Stimulated activated CD4-positive, alpha-beta T cell treated with anti-CD3 and anti-CD28 coated beads, Interleukin-4, amount 100 ng/mL, for 48 hours (primary cell): ENCODE measurements at places on chromosomes 3 and 15.

GRCh38 chr3:85481411-85482212, 522.8 kb downstream of the CADM2 start:
- no peak for DNase-seq

GRCh38 chr15:33865416-33865815, 102.9 kb upstream of the CHRM5 start:
- no peak for DNase-seq

- DNase-seq: no peak
These were observed 284.9 kb downstream of the UACA start for GRCh38 chr15:70478251-70478990.

GRCh38 chr15:63358241-63359029, 23.2 kb downstream of the CA12 start:
- DNase-seq: no peak

- no peak for DNase-seq
These were observed 75.9 kb downstream of the RAB7A start for GRCh38 chr3:128801779-128802380.

DNA sequence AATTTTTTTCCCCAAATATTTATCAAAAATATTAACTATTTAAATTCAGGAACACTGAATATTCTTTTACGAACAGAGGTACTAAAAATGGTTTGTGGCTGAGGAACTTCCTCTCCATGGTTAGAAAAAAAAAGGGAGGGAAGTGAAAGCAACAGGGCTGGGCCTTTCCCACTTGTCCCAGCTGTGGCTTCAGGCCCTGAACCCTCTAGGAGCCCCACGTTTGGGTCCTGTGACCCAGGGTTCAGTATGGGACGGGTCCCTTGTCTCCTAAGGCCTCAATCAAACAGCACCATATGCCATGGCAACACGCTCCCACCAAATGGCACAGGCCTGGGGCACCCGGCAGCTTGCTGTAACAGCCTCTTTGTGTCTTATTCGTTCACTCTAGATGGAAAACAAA, 32.4 kb downstream of the POC1A start:
- no peak for DNase-seq

GRCh38 chr3:57544181-57545125, at the start of gene DNAH12:
DNAH12 (minus strand) TSS chr3:57544344; CDS start chr3:57542870, 1,474 bp downstream.
- DNase-seq: no peak

GRCh38 chr3:126266291-126266840, 86.0 kb upstream of the ALDH1L1 start:
- no peak for DNase-seq

GRCh38 chr15:52011711-52012144, 7.3 kb upstream of the MAPK6 start:
- no peak for DNase-seq

GRCh38 chr3:156516961-156517360, 38.0 kb downstream of the SSR3 start:
- no peak for DNase-seq

DNA sequence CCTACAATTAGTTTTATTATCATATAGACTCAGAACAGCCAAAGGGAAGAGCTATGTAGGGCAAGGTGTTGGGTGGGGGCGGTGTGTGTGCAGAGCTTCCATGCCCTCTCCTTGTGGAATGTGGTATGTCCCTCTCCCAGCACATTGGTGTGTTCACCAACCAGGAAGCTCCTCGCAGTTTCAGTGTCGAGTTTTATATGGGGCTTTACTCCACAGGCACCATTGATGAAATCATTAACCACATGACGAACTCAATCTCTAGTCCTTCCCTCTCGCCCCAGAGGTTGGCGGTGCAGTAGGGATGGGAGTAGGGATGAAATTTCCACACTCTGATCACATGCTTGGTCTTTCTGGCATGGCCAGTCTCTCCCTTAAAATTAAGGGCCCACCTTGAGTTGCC, 13.6 kb upstream of the SRP14 start:
- DNase-seq: no peak

DNA sequence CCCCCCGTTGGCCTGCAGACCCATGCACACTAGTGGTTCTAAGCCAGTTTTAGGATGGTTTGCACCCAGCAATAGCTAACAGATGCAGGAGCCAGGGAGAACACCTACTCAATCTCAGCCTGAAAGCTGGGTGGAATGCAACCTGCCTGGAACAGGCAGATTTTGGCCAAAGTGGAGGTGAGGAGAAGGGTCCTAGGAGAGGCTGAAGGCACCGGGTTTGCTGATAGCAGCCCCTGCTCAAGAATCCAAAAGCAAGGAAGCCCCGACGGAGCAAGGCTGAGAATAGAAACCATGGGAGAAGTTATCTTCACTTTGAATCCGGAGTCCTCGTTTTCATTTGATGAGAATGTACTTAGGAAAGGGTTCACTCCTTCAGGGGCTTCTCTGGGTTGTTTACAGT, 9.9 kb downstream of the RRP9 start:
- no peak for DNase-seq

- DNase-seq: no peak
These were observed 12.3 kb upstream of the GFM1 start for GRCh38 chr3:158631981-158632380.

DNA sequence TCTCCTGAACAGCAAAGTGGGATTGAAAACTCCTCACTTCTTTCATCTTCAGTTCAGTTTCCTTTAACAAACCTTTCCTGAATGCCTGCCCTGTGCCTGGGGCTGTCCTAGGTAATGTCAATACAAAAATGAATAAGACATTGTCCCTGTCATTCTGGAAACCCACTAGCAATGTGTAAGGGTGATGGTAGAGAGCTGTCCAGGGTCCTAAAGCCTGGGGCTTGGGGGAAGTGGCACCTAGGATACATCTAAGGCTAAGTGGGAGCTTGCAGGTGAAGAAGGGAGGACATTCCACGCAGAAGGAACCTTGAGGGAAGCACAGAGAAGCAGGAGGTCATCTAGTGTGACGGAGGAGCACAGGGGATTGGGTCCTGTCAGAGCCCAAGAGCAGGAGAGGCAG, 212.7 kb upstream of the PPP2R3A start:
- no peak for DNase-seq

- DNase-seq: no peak
These were observed 56.8 kb upstream of the INSYN1 start for GRCh38 chr15:73809728-73810501.

GRCh38 chr3:127485396-127486170, 105.0 kb downstream of the TPRA1 start:
- DNase-seq: no peak

- DNase-seq: no peak
These were observed 32.9 kb downstream of the MEGF11 start for GRCh38 chr15:66220601-66221000.

GRCh38 chr3:23735535-23736326, 70.0 kb upstream of the UBE2E1 start:
- DNase-seq: no peak

DNA sequence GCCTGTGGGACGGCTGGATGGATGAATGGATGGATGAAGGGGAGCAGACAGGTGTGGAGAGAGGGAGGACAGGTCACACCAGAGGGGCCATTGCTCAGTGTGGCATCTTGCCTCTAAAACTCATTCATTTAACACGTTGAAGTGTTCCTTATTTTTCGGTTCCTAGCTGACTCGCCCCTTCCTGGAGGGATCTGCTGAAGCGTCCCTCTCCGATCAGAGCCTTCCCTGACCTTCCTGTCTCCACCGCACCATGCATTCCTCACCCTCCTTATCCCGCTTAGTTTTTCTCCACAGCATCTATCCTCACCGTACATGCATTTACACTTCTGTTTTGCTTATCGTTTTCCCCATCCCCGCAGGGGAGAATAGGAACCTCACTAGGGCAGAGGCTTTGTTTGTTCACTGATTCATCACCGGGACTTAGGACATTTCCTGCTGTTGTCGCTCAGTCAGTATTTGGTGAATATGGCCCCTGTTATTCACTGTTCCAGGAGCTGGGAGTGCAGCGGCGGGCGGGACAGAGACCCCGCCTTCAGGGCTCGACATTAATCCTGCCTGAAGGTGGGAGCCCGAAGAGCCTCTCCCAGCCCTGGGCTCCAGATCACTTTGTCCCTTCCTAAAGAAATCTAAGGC, 32.0 kb downstream of the FOXL2 start:
- DNase-seq: no peak

DNA sequence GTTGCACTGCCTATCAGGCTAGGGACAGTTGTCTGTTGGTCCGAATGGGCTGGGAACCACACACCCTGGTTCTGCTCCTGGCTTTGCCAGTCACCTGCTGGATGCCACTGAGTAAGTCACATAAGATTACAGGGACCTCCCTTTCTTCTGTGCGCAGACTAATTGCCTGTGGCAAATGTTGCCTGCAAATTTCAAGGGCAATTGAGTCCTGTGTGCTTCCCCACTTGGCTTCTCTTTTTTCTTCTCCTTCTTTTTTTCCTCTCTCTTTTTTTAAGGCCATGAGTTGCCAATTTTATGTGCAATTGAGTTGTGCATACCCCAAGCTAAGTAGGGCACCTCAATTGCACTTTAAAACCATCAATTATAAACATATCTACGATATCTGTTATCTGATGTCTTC, 963.4 kb downstream of the MCTP2 start:
- no peak for DNase-seq

DNA sequence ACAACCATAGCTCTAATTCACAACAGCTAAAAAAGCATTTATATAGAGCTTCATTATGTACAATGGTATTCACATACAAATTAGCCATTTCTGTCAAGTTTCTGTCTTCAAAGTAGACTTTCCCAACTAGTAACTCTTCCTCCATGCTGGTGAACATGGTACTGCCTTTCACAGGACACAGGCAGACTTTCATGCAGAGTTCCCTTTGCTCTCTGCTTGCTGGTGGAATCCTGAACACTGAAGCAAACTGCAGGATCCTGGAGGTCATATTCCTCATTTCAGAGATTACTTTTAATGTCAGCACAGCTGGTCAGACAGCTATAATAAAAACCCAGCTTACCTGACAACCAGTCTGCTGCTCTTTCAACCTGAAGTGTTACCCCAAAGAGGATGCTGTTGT, 53.6 kb downstream of the TASOR start:
- DNase-seq: no peak

DNA sequence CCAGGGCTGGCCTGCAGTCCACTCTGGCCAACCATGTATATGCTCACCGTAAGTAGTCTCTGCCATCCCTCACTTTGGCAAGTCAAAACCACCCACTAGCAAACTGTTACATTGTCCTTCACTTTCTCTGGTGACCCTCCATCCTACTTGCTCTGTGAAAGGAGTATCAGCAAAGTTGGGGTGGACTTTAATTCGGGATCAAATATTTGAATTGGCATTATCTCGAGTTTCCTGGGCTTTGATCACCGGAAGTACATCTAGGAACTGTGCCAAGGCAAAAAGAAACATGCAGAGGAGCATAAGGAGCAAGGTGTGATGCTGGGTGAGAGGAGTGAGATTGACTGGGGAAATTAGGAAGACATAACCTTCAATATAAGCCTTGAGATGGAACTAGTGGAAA, 188.9 kb upstream of the P2RY1 start:
- no peak for DNase-seq

- DNase-seq: no peak
These were observed 9.4 kb downstream of the MUC4 start for GRCh38 chr3:195802261-195802701.

DNA sequence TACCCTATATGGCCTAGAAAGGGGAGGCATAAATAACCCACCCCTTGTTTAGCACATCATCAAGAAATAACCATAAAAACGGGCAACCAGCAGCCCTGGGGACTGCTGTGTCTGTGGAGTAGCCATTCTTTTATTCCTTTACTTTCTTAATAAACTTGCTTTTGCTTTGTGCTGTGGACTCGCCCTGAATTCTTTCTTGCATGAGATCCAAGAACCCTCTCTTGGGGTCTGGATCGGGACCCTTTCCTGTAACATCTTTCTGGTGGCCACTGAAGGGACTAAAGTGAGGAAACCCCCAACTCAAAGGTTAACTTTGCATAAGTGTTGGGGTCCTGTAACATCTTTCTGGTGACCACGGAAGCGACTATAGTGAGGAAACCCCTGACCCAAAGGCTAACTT, 15.7 kb upstream of the HHATL start:
- no peak for DNase-seq

- DNase-seq: no peak
These were observed 162.9 kb upstream of the PDZRN3 start for GRCh38 chr3:73787620-73788019.

DNA sequence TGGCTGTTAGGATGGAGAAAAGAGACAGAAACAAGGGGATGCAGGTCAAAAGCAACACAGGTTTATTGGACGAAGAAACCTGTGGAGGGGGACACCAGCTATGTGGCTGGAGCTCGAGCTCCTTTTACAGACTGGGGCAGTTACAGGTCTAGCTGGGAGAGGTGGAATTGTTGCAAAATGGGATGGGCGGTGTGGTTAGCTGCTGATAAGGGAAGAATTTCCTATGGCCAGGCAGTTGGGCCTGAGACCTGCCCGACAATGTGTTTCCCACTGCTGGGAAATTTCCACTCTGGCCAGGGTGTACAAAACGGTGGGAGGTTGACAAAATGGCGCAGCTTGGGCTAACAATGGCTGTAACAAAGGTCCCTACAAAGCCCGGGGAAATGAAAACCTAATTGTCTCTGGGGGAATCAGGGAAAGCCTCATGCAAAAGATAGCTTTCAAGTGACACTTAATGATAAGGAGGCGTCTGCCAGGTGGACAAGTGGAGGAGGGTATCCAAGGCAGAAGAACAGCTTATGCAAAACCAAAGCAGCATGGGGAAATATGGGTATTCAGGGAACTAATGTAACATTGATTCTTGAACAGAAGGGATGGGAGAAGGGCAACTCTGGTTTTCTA, 137.4 kb upstream of the SGO1 start:
- DNase-seq: no peak

- no peak for DNase-seq
These were observed 285.1 kb upstream of the PROK2 start for GRCh38 chr3:72070005-72070404.

DNA sequence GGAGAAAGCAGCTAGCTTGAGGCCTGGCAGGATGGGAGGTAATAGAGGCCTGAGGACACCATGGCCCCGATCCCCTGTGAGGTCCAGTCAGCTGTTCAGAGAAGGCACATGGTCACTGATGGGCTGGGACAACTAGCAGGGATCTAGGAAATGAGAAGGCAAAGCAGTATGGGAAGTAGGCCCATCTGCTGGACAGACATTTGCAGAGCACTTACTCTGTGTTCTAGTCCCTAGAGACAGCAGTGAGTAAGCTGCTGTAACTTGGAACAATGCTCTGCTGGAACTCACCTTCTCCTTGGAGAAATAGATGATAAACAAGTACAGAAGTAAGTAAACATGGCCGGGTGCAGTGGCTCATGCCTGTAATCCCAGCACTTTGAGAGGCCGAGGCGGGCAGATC, 7.1 kb downstream of the ECE2 start:
- DNase-seq: no peak

DNA sequence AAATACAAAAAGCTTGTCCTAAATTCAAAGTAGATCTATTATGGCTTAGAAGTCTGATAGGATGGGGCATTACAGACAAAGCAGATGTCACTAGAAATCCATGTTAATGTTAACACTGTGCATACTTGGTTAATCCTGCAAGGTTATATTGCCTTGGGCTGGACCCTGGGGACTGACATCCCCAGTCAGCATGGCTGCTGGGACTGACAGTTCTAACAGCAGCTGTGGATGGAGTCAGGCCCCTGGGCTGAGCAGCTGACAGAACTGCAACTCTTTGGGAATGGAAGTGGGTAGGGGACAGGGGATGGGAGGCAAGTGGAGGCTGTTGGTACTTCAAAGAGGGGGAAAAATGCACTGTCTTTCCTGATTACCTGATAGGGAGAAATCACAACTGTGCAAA, 7.5 kb downstream of the P2RY1 start:
- no peak for DNase-seq

- DNase-seq: no peak
These were observed 72.5 kb upstream of the ONECUT1 start for GRCh38 chr15:52862677-52863076.

- DNase-seq: no peak
These were observed 216.9 kb downstream of the ATP8B4 start for GRCh38 chr15:49901996-49902684.
